T-helper 9 cell (primary cell): ENCODE measurements at places on chromosomes 16 and 17.

- DNase-seq = no peak
Observed at GRCh38 chr16:89054261-89054661, 39.4 kb upstream of the ACSF3 start.

- no peak for DNase-seq
Observed at GRCh38 chr17:43736389-43736788, 22.2 kb downstream of the SOST start.

DNA sequence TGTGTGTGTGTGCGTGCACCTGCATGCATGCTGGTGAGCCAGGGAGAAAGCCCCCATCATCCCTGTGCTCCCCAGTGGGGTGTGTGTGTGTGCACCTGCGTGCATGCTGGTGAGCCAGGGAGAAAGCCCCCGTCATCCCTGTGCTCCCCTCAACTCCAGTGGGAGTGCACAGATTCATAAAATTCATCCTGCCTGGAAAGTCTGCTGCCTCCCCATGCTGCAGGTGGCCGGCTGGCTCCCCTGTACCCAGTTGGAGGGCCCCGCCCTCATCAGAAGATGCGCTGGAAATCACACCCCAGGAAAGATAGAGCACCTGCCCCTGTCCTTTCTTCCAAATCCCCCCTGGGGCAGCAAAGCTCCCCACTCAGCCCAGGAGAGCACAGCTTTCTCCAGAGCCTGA, 84.8 kb upstream of the DOC2B start:
- DNase-seq = no peak

GRCh38 chr16:22425847-22426246, 51.4 kb upstream of the CDR2 start:
- no peak for DNase-seq

- DNase-seq = no peak
Observed at GRCh38 chr16:53904533-53904932, 200.6 kb downstream of the FTO start.

- peak; percentile 90 for DNase-seq
Observed at GRCh38 chr17:49496183-49496866, 1.2 kb downstream of the NGFR start.
